ENCODE measurements at places on chromosomes 7 and 10.

DNA sequence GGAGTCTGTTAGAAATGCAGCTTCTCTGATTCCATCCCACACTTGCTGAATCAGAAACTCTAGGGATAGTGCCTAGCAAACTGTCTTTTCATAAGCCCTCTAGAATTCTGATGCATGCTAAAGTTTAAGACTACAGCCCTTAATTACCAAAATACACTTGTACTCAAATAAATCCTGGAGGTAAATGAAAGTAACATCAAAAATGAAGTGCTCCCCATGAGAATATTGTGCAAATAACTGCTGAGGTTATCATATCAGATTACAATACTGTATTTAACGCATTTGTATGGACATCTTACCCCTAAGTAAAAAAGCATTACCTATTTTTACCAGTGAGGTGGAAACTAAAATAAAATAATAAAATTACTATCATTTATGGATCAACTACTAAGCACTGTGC, 104.7 kb downstream of the CHCHD3 start:
- DNase-seq, result no peak

- DNase-seq, result no peak
These were observed 92.0 kb downstream of the ABCA13 start for GRCh38 chr7:48263311-48263650.

GRCh38 chr10:108500396-108500795, 1335.9 kb upstream of the SORCS1 start:
- DNase-seq, result no peak

DNA sequence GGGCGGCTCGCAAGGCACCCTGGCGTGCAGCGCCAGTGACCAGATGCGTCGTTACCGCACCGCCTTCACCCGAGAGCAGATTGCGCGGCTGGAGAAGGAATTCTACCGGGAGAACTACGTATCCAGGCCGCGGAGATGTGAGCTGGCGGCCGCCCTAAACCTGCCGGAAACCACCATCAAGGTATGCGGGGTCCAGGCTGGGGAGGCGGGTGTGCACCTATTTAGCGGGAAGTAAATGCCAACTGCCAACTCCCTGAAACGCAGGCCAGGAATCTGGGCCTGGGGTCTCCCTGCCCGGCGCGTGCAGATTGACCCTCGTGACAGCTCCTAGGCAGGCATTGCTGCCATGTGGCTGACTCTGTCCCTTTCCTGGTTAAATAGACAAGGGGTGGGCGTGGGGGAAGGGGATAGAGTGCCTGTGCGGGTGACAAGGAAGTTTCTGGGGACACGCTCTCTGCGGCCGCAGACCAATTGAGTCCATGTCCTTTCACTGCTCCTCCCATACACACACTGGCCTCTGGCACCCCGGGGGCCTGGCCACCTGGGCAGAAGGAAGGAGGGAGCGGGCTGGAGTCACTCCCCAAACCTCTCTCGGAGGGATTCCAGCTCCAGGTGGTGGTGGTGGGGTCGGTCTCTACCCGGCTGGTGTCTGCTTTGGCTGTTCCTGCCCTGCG, 2.7 kb downstream of the EVX1 start:
- DNase-seq, result no peak

DNA sequence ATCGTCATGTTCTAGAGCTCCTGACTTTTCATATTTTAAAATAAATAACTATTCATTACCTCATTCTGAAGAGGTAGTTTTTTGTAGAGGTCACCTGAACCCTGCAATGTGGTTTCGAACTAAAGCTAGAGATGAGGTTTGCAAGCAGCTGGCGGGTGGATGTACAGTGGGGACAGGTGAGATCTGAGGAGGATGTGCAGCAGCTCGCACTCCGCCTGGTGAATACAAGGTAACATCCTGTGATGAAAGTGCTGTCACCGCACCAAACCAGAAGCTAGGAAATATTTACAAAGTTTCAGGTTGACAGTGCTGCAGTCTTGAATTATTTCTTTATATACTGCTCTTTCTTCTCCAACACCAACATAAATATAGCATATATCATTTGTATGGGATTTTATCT, 26.5 kb downstream of the NDUFB2 start:
- DNase-seq, result no peak

All from SW480 (cell line).